NCI-H510A treated with DMSO at 0.1 percent for 48 hours (cell line): ENCODE measurements at places on chromosomes 12 and 14.

GRCh38 chr12:49098035-49098451, 3.4 kb upstream of the DHH start:
- peak; percentile 37 for DNase-seq

- peak; percentile 3 for DNase-seq
Measured at GRCh38 chr12:121916719-121917118, 1.7 kb upstream of the CFAP251 start.

GRCh38 chr12:46402941-46403718, 30.6 kb upstream of the SLC38A2 start:
- DNase-seq: no peak

DNA sequence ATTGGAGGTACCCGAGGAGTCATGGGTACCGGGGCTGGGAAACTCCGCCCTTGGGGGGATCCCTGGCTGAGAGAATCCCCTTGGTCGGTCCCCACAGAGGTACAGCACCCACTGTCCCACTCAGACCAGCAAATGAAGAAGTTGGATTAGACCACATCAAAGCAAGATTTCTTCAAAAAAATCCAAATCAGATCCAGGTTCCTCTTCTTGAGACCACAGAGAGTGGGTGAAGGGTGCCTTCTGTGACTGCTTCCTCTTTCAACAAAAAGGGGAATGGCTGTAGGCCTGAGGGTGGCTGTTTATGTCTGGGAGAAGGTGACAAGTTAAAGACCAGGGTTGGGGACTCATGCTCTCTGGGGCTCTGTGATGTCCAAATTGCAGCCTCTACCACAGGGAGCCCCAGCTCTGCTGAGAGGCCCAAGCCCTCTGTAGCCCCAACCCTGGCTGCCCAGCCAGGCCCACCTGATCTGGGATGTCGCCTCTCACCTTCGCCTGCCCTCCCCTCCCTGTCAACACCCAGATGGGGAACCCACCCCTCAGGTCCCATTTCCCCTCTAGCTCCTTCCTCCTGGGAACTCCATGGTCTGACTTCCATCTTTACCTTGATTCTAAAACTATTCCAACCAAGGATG, 50.9 kb downstream of the ZFP36L1 start:
- no peak for DNase-seq

- DNase-seq: peak; percentile 49
Measured at GRCh38 chr12:2944401-2945047, 14.7 kb upstream of the TEAD4 start.

DNA sequence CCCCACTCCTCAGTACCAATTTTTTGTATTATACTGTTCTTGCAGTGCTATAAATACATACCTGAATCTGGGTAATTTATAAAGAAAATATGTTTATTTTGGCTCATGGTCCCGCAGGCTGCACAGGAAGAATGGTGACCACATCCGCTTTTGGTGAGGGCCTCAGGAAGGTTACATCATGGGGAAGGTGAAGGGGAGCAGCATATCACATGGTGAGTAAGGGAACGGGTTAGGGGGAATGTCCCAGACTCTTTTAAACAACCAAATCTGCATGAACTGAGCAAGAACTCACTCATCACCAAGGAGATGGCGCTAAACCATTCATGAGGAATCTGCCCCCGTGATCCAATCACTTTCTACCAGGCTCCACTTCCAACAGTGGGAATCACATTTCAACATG, 40.0 kb downstream of the OSBPL8 start:
- no peak for DNase-seq

GRCh38 chr12:38501991-38502390, 185.4 kb downstream of the ALG10B start:
- no peak for DNase-seq

- no peak for DNase-seq
Measured at GRCh38 chr12:94674051-94674451, 23.7 kb upstream of the TMCC3 start.

- no peak for DNase-seq
Measured at GRCh38 chr14:58656671-58657411, 19.1 kb downstream of the DACT1 start.
